Neural crest cell (in vitro differentiated cells): ENCODE measurements at places on chromosomes 4 and X. TPM values are rescaled to one million over a fixed set of nuclear protein-coding genes. Genes with fewer than 3 reads are reported as not detected.

The GRIA2 gene
- total RNA-seq: 2.7 and 2.9 TPM in 2 replicates

The EVC gene
- total RNA-seq: 24.4 and 26.1 TPM in 2 replicates

The RTL3 gene
- not detected in 2 replicates for total RNA-seq

GRCh38 chrX:17878028-17878670, 17.1 kb upstream of the RAI2 start:
- H3K4me1 ChIP-seq: no peaks in the 10 kb centered on the region
- H3K4me3 ChIP-seq: no peak overlapping the region
- no peaks in the 10 kb centered on the region for H3K27me3 ChIP-seq

GRCh38 chrX:10501611-10502010, 118.8 kb downstream of the MID1 start:
- H3K4me1 ChIP-seq: peaks cover 2% of the 10 kb centered on the region
- no peak overlapping the region for H3K27ac ChIP-seq
- no peak overlapping the region for H3K4me3 ChIP-seq
- peaks cover 12% of the 10 kb centered on the region for H3K36me3 ChIP-seq

- peaks cover 18% of the 10 kb centered on the region for H3K4me1 ChIP-seq
Observed at GRCh38 chr4:159483782-159484741, 381.2 kb downstream of the RAPGEF2 start.

DNA sequence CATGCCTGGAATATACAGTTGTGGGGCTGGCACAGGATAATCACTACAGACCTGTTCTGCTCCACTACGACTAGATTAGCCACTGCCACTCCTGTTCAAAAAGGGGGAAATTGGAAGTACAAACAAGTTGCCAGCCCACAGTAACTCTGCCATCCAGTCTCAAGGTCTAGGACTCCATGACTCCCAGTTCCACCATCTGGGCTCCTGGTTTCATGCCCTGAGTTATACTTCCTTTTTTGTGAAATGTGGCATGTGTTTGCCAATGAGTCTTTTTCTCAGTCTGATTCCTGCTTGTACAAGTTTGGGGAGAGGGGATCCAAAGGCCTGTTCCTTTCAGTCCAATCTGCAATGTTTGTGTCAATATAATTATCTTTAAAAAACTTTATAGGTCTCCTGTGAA, 1.0 kb upstream of the BLOC1S4 start:
- no peak overlapping the region for H3K27ac ChIP-seq
- H3K27me3 ChIP-seq: peaks cover 31% of the 10 kb centered on the region
- H3K36me3 ChIP-seq: peaks cover 3% of the 10 kb centered on the region
- peak overlapping the region; percentile 66 for H3K4me3 ChIP-seq
- no peak for DNase-seq

- H3K36me3 ChIP-seq: peaks cover 3% of the 10 kb centered on the region
- no peak for DNase-seq
- H3K27ac ChIP-seq: no peak overlapping the region
Observed at GRCh38 chr4:37747772-37748330, 61.7 kb upstream of the RELL1 start.

- H3K27ac ChIP-seq: no peak overlapping the region
- no peak for DNase-seq
- no peaks in the 10 kb centered on the region for H3K36me3 ChIP-seq
- H3K27me3 ChIP-seq: no peaks in the 10 kb centered on the region
Observed at GRCh38 chr4:35939751-35940150, 304.6 kb downstream of the ARAP2 start.

DNA sequence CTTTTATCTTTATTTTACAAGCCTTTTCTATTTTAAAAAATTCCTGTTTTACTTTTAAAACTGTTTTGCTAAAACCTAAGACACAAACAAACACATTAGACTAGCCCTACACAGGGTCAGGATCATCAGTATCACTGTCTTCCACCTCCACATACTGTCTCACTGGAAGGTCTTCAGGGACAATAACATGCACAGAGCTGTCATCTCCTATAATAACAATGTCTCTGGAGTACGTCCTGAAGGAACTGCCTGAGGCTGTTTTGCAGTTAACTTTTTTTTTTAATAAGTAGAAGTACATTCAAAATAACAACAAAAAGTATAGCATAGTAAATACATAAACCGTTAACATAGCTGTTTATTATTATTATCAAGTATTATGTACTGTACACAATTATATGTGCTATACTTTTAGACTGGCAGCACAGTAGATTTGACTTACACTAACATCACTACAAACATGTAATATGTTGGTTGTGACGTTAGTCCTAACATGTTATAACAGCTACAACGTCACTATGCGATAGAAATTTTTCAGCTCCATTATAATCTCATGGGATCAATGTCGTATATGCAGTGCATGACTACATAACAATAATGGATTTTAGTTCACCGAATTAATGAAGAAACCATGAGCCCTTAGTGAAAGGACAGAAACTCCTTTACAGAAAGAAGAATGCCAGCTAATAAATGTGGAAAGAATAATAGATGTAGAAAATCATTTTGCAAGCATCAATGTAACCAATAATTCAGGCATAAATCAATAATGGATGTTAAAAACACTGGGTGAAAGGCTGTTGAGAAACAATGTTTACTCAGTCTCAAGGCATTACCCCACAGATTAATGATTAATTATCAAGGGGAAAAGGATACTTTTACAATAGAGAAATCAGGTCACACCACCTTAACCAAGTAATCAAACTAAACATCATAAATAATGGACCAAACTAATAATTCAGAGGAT, 49.2 kb downstream of the FBXW7 start:
- H3K27ac ChIP-seq: no peak overlapping the region
- H3K4me1 ChIP-seq: peaks cover 26% of the 10 kb centered on the region
- no peak overlapping the region for H3K4me3 ChIP-seq

The CT47B1 gene
- not detected in 2 replicates for total RNA-seq

DNA sequence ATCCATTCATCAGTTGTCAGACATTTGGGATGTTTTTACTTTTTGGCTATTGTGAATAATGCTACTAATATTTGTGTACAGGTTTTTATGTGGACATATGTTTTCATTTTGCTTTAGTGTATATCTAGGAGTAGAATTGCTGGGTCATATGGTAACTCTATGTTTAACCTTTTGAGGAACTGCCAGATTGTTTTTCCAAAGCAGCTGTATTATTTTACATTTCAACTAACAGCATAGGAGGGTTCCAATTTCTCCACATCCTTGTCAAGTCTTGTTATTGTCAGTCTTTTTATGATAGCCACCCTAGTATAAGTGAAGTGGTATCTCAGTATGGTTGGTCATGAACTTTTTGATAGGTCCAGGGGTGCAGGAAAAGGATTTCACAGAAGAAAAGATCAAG, 114.5 kb upstream of the FAM9C start:
- H3K36me3 ChIP-seq: peaks cover 7% of the 10 kb centered on the region
- H3K27ac ChIP-seq: no peak overlapping the region

The GAGE2A gene
- not detected in 2 replicates for total RNA-seq

The CCKAR gene
- total RNA-seq: not detected in 2 replicates

The ZNF711 gene
- 23.1 and 24.0 TPM in 2 replicates for total RNA-seq
